Activated CD4-positive, alpha-beta T cell treated with anti-CD3 and anti-CD28 coated beads for 24 hours (primary cell): ENCODE measurements at places on chromosomes 5 and 9.

- no peak for DNase-seq
Observed at GRCh38 chr5:73939557-73939956, 313.6 kb downstream of the ARHGEF28 start.

DNA sequence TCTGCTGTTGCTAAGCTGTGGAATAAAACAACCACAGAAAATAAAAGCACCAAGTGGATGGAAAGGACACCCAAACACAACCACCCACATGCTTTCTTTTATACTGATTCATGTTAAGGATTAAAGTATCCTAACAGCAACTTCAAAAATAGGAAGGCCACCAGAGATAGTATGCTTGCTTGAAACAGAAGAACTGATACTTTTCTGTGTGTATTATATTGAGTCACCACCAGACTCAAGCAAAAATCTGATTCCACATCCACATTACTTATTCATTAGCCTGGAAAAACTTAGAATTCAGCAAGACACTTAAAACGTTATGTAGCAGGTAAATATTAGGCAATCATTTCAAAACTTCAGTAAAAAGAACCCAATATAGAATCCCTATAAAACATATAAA, 52.3 kb downstream of the ZDHHC21 start:
- DNase-seq, result no peak

DNA sequence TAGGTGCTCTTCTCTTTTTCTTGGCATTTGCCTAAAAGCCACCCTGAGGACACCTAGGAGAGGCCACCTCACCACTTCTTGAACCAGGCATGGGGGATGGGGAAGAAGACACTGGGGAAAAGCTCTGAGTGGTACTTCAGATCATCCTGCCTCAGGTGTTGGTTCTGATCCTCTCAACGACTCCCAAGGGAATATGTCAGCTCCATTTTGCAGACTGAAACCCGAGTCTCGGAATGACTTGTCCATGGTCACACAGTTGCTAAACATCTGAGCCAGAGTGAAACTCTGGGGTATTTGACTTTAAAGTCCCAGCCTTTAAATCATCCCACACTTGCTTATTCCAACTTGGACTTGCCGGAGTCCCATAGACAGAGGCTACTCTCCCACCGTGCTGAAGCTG, 120.6 kb upstream of the GABRP start:
- no peak for DNase-seq

DNA sequence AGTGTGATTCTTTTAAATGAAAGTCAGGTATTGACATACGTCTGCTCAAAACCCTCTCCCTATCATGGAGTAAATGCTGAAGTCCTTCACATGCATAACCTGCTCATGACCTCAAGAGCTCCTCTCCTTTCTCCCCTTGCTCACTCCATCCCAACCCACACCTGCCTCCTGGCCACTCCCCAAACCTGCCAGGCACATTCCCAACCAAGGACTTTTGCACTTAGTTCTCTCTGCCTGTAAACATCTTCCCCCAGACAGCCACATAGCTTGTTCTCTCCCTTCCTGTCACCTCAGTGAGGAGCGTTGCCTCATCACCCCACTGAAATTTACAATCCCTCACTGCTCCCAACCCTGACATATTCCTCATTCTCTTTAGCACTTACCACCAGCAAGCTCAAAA, 8.7 kb downstream of the SETD9 start:
- DNase-seq, result no peak

GRCh38 chr9:98356953-98357690, 101.7 kb upstream of the TBC1D2 start:
- no peak for DNase-seq

DNA sequence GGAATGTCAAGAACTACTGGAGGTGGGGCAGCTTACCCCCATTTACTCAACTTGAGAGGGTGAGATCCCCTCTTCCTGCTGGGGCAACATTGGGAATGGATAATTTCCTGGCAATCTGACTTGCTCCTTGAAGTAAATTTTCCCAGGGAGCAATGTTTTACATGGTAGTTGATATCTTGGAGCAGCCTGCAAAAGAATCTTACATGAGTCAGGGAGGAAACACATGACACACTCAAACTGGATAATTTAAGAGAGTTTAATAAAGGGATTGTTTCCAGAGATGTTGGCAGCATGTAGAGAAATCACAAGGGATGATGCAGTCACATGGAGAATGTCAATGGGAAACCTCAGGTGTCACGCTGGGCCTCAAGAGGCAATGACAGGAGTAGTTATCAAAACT, 212.5 kb downstream of the GAS1 start:
- DNase-seq, result no peak
